ENCODE measurements at places on chromosomes 7 and 10. TPM values are rescaled to one million over a fixed set of nuclear protein-coding genes. Genes with fewer than 3 reads are reported as not detected.

The CHRM2 gene
- not detected for polyA plus RNA-seq

The MRPS16 gene
- 45.7 TPM for polyA plus RNA-seq

The MBL2 gene
- polyA plus RNA-seq = not detected

The LGI1 gene
- 1.4 TPM for polyA plus RNA-seq

The ARHGEF5 gene
- 9.1 TPM for polyA plus RNA-seq

The CALML3 gene
- polyA plus RNA-seq = 0.13 TPM

The TAX1BP1 gene
- polyA plus RNA-seq = 79.9 TPM

The LIPK gene
- polyA plus RNA-seq = not detected

The LIPF gene
- polyA plus RNA-seq = 2.8 TPM

The GFRA1 gene
- polyA plus RNA-seq = under 0.01 TPM

The GRK5 gene
- polyA plus RNA-seq = 104 TPM

The PRSS37 gene
- not detected for polyA plus RNA-seq
